ENCODE measurements at places on chromosomes 5 and 9.

GRCh38 chr9:127741831-127742434 lies 6.8 kb upstream of the TOR2A start:
- DNase-seq: no peak

DNA sequence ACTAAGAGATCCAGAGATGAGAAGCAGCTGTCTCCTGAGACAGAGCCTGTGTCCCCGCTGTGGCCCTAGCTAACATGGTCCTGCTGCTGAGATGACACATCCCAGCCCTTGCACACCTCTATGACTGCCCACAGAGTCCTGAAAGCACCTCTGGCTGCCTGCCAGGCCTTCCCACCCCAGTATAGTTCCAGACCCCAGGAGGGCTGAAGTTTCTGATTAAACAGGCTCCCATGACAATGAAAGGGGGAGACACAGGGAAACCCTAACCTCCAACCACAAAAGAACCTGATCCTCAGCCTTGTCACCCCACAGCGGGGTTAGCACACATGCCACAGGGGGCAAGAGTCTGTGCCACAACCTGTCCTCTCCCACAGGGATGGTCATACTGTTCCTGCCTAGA lies 15.6 kb downstream of the CIZ1 start:
- DNase-seq: no peak

- DNase-seq: no peak
Measured at GRCh38 chr5:105453216-105453807, 1890.7 kb upstream of the NUDT12 start.

- DNase-seq: no peak
Measured at GRCh38 chr5:179870403-179870903, 11.8 kb upstream of the MRNIP start.

- DNase-seq: peak; percentile 76
Measured at GRCh38 chr9:91164724-91165520, 196.8 kb downstream of the AUH start.

- no peak for DNase-seq
Measured at GRCh38 chr9:70304810-70305209, 46.0 kb downstream of the SMC5 start.

DNA sequence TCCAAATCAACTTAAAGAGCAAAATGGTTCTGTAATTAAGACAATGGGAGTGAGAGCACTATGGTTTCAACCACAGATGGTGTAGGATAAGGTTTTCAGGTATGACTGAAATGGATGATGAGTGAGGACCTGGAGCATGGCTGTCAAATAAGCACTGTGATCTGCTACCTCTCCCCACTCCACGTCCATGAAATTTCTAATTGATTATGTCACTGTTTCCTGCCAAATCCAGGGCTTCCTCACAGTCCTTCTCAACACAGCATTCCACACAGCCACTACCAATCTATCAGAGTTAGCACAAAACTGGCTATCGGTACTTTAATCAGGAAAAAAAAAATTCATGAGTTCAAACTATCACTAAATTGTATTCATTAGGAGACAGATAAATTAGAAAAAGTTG lies 420.4 kb upstream of the WWC1 start:
- no peak for DNase-seq

- no peak for DNase-seq
Measured at GRCh38 chr9:126303488-126303887, 23.1 kb upstream of the MVB12B start.

GRCh38 chr9:132955123-132955522 lies 10.7 kb upstream of the TSC1 start:
- DNase-seq: no peak

DNA sequence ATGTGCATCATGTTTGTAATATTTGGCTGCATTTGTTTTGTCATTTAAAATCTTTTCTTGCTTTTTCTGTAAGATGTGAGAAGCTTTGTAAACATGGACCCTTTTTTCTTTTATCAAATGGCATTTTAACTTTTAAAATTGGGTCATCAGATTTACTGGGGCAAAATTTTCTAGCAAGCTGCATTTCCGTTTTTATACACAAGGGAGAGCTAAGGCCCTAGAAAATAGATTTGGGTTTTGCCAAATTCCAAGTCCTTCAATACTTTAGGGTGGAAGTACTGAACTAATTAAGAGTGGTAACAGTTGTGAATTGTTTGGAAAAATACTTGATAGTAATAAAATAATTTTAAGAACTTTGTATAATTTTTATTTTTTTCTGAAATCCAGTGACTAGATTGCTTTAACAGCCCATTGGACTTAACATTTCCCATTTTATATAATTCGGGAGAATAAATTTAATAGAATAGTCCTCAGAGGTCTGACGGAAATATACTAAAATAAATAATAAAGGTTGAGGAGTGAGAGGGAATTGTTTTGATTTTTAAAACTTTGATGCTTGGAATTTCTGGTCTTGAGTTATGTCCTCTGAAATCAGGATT lies 117.4 kb downstream of the SMARCA2 start:
- DNase-seq: no peak

DNA sequence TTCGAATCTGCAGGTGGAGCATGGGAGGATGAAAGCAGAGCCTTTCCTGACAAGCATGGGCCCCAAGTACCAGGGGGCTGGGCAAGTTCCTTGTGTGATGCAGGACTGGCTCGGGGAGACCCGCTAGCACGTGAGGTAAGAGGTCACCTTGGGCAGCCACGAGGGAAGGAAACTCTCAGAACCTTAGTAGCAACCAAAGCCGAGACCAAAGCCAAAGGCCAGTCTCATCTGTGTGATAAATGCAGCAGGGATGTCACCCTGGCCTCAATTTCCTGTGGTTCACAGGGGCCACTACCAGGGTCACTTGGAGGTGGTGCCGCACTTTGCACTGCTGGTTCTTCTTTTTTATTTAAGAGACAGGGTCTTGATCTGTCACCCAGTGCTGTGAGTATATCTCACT lies 39.5 kb downstream of the PRRT1B start:
- DNase-seq: no peak

GRCh38 chr9:97740848-97741821 lies 44.0 kb upstream of the XPA start:
- DNase-seq: no peak

DNA sequence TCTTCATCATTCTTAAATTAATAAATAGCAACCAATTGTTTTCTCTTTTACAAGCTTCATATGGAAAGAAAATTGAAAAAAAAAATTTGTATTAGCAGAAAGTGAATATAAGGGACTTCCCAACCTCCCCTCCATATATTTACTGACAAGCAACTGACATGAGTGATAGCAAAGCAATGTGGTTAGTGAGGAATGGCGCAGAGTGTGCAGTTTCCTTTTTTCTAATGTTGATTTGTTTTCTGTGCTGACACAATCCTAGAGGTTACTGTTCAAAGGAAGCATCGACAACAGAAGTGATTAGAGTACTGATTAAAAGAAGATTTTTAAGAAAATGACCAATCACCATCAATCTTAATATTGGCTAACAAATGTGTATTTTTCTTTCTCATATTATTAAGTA lies 1.7 kb upstream of the PTGER4 start:
- no peak for DNase-seq

- DNase-seq: no peak
Measured at GRCh38 chr5:1363160-1363559, 18.3 kb upstream of the CLPTM1L start.

DNA sequence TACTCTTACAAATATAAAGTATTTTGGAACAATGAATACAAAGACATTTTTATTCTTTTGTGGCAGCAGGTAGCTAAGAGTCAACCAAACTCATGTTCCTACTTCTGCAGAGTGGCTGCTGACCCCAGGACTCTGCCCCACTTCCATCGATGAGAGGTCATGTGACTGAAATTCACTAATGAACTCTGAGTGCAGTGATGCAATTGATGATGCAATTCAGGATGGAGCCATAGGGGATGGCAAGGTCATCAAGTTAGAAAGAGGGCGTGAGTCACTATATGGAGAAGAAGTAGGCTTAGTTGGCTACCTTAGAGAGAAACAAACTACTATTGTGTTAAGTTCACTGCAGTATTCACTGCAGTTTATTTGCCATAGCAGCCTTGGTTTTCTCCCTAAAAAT lies 340.4 kb downstream of the CTNND2 start:
- DNase-seq: no peak

- DNase-seq: no peak
Measured at GRCh38 chr5:34742061-34742460, 85.9 kb downstream of the RAI14 start.

GRCh38 chr9:129930743-129931142 lies 95.5 kb downstream of the USP20 start:
- DNase-seq: no peak

- no peak for DNase-seq
Measured at GRCh38 chr9:22279636-22280035, 167.0 kb upstream of the DMRTA1 start.

DNA sequence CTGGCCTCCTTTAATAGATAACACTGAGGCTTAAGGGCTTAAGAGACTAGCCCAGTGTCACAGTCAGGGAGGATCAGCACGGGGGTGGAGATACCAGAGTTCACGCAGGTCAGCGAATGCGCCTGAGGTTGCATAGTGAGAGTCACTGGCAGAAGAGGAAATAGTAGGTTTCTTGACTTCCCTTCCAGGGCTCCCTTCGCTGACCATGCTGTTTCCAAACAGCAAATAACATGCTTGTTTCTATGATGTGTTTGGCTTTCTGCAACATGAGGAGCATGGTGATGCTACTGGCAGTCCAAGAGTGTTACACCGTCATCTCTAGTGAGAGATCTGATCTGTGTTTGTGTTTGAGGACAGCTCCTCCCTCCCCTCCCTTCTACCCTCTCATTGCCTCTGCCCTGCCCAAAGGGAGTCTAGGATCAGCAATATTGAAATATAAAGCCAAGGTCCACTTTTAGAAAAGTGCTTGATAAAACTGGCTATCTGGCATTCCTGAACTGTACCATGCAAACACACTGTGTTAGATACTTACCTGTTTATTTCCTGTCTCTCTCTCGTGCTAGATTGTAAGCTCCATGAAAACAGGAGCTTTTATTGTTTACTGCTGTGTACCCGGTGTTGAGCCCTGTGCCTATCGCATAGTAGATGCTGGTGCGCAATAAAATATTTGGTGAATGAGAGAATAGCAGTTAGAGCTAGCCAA lies 12.3 kb downstream of the TLE4 start:
- DNase-seq: no peak

- DNase-seq: no peak
Measured at GRCh38 chr9:90773617-90774016, 28.0 kb upstream of the SYK start.
